ENCODE measurements at places on chromosomes 13 and 19. TPM values are rescaled to one million over a fixed set of nuclear protein-coding genes. Genes with fewer than 3 reads are reported as not detected.
A peak's percentile ranks its signal among the peaks of the same experiment; 100 is the strongest.

DNA sequence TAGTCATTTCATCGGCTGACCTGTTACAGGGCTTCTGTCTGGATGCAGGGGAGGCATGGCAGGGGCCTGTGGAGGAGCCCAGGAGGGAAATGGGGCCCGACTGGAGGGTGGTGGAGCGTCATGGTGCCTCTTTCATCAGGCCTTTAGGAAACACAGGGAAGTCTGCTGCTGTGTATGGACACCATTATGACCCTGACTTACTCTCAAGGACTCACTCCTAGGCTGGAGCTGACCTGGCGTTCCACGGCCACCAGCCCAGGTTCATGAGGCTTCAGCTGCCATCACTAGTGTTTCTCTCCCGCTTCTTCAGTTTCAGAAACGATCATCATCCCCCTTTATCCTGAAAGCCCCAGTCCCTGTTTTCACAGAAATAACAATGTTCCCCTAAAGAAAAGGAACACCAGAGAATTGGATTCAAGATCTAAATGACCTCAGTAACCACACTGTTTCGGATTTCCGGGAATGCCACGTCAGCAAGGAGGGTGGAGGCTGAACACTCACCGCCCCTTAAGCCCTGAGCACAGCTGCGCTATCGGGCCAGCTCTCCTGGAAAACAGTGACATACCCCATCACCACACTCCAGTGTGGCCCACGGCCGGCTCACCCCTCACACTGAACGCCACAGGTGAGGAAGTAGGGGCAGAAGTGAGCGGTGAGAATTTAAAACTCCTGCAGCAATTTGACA, 67.6 kb downstream of the SOX1 start:
- DNase-seq, result no peak

- no peak for DNase-seq
Measured at GRCh38 chr13:23460309-23460708, 26.8 kb upstream of the SACS start.

SYCN gene
- not detected for total RNA-seq

MED16 gene
- 67.2 TPM for total RNA-seq

DNA sequence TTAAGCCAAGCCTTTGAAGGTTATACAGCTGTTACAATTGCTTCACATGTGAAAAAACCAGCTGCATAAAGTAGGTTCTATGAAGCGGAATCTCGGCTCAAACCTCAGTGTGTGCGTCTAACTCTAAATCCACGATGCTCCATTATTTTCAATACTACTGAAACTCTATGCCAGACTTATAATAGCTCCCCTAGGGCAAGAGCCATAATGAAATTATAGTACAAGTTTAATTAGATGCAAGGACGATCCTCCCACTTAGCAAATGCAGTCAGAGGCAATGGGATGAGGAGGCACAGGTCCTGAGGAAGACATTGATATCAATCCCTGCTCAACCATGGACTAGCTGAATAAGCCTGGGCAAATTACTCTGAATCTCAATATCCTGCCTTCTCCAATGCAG, 31.1 kb downstream of the SLC7A1 start:
- DNase-seq, result no peak

- no peak for DNase-seq
Measured at GRCh38 chr13:33446821-33447725, 161.5 kb upstream of the STARD13 start.

CD70 gene
- not detected for total RNA-seq

DNA sequence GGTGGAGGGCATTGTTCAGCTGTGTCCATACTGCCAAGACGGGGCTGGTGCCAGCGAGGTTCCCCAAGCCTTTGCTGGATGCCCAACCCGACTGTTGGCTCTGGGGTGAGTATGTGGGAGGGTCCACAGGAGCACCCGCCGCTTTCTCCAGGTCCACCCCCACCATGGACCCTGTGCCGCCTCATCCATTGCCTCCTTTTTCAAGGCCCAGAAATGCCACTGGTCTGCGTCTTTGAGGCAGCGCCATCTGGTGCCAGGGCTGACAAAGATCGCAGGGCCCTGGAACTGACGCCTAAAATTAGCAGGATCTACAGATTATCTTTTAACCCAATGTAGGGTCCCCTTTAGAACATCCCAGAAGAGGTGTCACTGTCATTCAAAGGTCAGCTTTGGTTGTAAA, 34.6 kb downstream of the NFIX start:
- no peak for DNase-seq

ZNF554 gene
- 18.2 TPM for total RNA-seq

GRCh38 chr13:98540476-98540875, 36.4 kb downstream of the STK24 start:
- no peak for DNase-seq

GRCh38 chr19:54336893-54337857, 1.8 kb downstream of the LILRA4 start:
- DNase-seq, result no peak

- peak; percentile 49 for DNase-seq
Measured at GRCh38 chr13:76225815-76226489, 589.8 kb downstream of the LMO7 start.

DNA sequence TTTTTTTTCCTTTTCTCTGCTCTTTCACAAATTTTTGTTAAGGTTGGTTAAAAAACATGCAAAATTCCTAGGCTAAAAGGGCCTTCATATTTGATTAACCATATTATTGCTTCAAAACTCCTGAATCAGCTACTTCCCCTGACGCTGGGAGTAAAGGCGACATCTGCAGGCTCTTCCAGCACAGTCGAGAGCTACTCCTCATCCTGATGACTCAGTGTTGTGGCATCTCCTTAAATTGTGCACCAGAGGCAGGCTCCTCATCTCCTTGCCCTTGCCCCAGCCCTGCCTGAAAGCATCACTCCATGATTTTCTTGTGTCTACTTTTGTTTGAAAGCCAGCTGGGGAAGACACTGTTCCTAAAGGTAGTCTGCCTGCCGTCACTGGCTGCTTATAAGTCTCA, 24.5 kb upstream of the SOX1 start:
- DNase-seq, result no peak

DNA sequence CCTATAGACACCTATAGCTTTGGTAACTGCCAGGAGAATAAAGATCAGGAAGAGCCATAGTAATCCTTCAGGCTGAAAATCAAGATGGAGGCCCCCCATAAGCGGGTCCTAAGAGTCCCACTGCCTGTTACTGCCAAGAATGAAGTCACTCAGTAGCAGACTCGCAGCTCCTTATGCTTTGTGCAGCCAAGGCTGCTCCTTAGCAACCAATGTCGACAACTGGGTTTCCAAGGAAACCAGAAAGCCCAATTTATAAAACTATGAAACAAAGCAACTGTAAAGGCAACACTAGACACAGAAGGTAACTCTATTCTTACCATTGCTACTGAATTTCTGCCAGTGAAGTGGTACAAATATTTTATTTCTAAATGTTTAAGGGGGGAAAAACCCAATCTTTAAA, 56.5 kb downstream of the DCLK1 start:
- DNase-seq, result no peak

- DNase-seq, result peak; percentile 94
Measured at GRCh38 chr19:7535047-7535997, at the start of gene PNPLA6. Gene PNPLA6, plus strand, starts transcription at chr19:7535717. Its CDS starts 72 bp downstream, at chr19:7535789.

All from cardiac muscle cell (in vitro differentiated cells and primary cell).